ENCODE measurements at places on chromosomes 5 and 9.

DNA sequence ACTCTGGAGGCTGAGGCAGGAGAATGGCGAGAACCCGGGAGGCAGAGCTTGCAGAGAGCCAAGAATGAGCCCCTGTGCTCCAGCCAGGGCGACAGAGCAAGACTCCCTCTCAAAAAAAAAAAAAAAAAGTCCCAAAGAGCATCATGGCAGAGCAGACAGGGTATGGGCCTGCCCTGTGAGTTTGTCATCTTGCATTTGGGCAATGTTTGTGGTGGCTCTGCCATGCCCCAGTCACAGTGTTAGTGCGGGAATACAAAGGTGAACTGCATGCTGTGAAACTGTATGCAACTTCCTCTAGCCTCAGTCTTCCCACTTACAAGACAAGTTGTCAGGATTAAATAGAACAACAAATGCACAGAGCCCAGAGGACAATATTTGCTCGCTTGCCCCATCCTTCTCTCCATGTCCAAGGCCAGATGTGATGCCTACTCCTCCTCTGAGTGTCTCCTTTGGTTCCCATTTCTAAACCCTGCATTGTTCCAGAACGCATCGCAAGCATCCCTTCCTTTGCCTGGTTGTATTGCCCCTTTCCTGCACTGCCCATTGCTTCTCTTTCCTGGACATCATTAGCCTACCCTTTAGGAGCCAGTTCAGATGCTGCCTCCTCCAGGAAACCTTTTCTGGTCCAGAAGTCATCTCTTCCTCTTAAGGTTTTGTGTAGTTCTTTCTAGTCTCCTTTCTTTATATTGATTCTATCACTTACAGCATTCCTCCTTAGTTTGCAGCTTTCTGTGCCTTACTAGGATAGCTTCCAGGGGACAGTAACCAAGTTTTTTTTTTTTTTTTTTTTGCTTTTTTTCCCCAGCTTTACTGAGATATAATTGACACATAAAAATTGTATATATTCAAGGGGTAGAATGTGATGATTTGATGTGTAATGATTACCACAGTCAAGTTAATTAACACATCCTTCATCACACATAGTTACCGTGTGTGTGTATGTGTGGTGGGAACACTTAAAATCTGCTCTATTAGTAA is 69.0 kb upstream of the TNFAIP8 start:
- no peak for DNase-seq

- no peak for DNase-seq
Measured at GRCh38 chr5:81268521-81269196, 32.7 kb upstream of the ZCCHC9 start.

- DNase-seq: no peak
Measured at GRCh38 chr9:5978523-5978922, 36.9 kb downstream of the RANBP6 start.

- DNase-seq: no peak
Measured at GRCh38 chr9:70488793-70489105, 74.3 kb upstream of the KLF9 start.

DNA sequence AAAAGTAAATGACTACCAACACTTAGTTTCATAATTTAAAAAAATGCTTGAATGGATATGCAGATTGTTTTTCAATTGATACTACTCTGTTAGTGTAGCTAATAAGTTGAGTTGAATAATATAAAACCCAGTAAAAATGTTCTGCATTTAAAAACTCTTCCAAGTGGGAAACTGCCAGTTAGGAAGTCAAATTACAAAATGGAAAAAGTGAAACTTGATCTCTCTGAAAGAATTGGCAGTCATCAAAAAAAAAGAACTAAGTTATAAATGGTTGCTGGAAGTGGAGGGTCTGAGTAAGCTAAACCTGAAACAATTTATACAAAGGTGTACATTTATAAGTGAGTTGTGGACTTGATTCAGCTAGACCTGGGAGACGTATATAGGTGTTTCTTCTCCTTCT is 52.4 kb downstream of the VCAN start:
- DNase-seq: no peak

DNA sequence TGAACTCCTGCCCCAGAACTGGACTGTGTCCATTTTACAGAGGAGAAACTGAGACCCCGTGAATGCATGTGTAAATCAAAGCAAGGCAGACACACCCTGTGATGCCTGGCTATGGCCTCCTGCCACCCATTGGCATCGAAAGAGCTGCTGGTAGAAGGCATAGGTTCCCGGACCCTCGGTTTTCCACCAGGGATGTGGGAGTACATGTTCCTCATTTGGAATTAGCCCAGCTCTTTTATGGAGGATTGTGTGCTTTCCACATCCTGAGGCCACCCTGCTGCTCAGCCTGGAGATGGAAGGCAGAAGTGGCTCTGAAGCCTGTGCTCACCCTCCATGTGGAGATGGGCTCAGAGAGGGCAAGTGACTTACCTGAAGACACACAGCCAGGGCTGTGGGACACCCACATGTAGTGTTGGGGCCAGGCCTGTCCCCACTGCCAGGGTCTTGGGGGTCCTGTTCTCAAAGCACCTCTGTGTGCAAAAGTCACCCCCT is 2.8 kb downstream of the SUSD3 start:
- no peak for DNase-seq

GRCh38 chr9:110995420-110996340 is 42.6 kb downstream of the LPAR1 start:
- DNase-seq: no peak

DNA sequence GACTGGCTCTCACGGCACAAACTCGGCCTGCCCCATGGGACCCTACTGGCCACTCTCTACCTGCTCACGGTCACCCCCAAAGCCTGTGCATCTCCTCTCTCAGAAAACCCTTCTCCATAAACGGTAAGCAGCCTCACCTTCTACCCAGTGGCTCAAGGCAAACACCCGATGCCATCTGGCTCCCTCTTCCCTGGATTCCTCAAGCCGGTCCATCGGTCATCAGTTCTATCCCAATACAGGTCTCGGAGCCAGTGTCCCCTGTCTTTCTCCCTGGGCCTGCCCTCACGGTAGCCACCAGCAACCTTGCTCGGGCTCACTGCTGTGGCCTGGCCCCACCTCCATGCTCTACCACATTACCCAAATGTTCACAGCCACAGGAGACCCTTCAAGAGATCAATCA is 134.1 kb downstream of the ROR2 start:
- DNase-seq: no peak

DNA sequence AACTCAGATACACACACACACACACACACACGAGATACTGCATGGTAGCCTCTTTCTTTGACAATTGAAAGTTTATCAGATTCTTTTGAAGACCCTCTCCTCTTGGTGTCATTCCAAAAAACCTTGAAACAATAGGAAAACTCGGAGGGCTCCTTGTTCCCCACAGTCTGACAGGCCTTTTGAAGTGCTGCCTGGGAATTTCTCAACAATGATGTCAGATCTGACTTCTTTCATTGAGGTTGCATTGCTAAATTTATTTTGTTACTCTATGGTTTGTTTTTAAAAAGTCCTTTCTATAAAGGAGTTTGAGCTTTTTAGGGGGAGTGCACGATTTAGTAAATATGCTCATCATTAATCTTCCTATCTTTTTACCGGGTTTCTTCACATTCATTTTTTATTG is 583.9 kb downstream of the SEMA5A start:
- no peak for DNase-seq

DNA sequence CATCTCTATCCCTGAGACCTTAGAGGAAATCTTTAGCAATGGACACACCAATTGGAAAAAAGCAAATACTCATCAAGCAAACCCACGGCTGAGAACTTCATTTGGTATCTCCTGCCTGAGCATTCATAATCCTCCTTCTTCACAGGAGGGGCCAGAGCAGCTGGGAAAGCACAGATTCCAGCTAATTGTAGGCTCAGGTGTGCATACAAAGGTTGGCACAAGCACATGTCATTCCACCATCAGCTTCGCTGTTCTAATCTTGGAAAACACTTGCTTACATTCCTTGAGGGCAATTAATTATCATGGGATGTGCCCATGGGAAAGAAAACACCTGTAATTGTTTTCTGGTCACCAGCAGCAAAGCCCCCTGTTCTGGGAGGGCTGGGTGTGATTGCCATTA is 376.6 kb downstream of the SPOCK1 start:
- DNase-seq: no peak

DNA sequence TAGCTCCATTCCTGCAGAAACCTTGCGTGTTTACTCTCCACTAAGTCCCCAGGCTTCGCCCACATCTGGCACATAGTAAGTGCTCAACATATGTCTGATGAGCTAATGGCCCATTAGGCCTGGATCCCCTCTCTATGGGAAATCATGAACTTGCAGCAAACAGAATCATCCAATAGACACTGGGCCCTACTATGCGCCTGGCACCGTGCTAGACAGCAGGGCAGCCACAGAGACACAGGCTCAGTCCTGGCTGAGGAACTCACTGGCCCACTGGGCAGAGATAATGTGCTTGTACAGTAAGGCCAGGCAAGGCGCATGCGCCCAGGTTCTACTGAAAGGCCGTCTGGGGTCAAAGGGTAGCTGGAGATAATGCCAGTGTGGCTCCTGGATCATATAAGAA is 36.9 kb upstream of the FABP6 start:
- no peak for DNase-seq

GRCh38 chr9:121326130-121326838 is 43.8 kb downstream of the STOM start:
- DNase-seq: no peak

GRCh38 chr9:120187758-120188157 is 392.2 kb downstream of the CDK5RAP2 start:
- no peak for DNase-seq

DNA sequence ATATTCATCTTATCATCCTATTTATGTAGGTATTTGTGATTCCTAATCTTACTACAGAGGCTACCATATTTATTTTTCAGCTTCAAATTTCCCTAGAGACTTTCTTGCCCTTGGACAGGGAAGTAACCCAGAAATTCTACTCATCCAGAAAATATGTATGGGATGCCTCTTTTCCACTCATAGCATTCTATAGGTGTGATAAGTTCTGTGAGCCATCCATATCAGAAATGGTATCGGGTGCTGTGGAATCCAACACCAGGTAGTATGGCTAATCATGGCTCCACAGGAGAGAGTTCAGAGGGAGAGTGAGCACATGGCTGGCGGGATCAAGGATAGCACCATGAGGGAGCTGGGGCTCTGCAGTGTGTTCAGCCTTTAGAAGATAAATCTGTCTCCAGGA is 349.3 kb upstream of the ACTBL2 start:
- no peak for DNase-seq

DNA sequence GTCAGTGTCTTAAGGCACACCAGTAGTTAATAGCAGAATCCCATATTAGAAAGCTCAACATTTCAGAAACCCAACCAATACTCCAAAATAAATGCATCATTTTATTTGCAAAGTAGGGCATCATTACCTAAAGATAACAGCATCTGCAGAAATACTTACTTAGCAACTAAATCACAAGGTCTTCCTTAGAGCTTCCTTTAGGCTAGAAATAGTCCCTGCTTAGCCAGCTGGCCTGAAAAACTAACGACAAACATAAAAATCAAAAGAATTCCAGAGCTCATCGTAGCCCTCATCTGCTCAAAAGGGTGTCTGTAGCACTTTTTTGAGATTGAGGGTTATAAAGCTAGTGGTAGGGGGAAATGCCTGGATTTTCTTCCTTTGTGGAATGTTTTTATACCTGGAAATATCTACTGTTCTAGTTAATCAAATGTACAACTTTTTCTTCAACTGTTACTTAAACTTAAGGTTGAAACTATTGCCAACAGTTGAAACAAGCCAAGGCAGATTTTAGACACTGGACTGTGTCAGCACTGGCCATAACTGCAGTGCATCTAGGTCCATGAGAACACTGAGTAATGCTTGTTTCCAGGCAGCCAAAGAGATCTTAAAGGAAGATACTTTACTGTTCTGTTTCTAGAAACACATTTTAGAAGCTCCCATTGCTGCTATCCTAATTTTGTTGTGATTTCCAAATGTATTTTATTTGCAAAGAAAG is 129.4 kb upstream of the RASA1 start:
- DNase-seq: no peak

DNA sequence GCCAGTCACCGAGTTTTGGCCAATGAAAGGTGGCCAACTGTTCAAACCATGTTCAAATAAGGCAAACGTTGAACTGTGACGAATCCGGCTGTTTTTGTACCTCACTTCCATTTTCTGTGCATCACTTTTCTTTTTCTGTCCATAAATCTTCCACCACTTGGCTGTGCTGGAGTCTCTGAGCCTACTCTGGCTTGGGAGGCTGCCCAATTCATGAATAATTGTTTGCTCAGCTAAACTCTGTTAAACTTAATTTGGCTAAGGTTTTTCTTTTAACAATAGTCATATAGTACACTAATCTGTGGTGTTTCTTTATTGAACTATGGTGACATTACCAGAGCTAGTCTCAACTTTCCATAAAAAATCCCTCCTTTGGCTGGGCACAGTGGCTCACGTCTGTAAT is 11.3 kb downstream of the NIM1K start:
- no peak for DNase-seq

DNA sequence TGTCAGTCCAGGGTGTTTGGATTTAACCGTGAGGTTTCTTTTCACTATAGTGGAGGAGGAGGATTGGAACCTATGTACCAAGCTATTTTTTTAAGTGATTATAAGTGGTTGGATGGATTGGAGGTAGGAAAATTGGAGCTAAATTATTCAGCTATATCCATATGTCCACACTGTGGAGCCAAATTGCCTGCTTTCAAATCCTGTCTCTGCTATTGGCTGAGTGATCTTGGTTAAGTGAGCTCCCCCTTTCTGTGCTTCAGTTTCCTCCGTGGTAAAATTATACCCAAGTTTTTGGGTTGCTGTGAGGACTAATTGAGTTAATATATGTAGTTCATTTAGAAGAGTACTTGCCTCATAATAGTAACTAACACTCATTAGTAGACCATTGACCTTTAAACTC is 2.5 kb downstream of the CENPP start:
- DNase-seq: peak; percentile 26

GRCh38 chr5:12208366-12209100 is 304.3 kb upstream of the CTNND2 start:
- no peak for DNase-seq

DNA sequence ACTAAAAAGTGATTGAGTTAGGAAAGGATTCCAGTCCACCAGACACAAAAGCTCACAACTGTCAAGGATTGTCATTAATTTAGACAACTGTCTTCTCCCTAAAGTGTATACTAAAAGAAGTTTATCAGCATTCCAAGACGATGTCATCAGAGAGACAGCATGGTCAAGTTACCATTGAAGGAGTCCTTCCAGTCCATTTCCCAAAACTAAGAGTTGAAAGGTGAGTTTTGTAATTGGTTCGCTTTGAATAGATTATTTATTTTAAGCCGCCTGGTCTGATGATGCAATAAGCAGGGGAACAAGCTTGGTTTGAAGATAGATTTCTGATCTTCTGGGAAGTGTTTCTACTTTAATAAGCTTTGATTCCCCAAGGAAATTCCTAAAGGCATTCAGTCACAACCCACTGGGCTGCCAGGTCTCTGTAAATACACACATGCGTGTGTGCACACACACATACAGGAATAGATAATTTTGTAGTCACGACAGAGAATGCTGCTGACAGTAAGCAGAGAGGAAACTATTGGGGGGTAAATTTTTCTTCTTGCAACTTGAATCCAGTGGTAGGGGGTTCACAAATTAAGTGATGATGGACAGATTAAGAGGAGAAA is 234.8 kb downstream of the PIK3R1 start:
- no peak for DNase-seq

DNA sequence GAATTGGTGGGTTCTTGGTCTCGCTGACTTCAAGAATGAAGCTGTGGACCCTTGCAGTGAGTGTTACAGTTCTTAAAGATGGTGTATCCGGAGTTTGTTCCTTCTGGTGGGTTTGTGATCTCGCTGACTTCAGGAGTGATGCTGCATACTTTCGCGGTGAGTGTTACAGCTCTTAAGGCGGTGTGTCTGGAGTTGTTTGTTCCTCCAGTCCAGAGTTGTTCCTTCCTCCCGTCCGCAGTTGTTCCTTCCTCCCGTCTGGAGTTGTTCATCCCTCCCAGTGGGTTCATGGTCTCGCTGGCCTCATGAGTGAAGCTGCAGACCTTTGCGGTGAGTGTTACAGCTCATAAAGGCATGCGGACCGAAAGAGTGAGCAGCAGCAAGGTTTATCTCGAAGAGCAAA is 159.6 kb upstream of the ADAMTSL1 start:
- DNase-seq: no peak
